ENCODE measurements at places on chromosomes 1 and 21. TPM values are rescaled to one million over a fixed set of nuclear protein-coding genes. Genes with fewer than 3 reads are reported as not detected.

- DNase-seq, result peak; percentile 65
Observed at GRCh38 chr1:172390683-172391551, 29.6 kb upstream of the C1orf105 start.

GRCh38 chr1:164470996-164471395 lies 88.0 kb upstream of the PBX1 start:
- no peak for DNase-seq

DNA sequence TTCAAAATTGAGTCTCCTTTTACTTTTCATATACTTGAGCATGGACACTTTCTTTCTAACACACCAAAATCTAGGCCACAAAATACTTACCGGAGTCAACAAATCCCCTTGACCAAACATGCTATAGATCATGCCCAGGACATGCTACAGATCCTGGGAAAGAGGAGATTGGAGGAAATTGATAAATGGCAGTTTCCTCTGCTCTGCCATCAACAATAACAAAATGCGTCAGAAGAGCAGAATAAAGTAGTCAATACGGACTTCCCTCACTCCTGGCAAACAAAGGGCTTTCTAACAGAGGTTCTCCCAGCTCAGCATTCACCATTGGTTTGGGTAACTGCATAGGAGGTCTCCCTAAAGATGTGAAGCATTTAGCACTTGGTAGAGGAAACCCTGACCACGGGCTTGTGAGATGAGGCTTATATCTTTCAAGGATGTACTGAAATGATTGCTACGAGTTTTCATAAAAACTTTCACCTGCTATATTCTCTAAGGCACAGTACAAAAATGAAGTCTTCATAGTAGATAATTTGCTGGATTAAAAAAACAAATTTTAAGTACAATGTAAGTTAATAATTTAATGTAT lies 283.8 kb upstream of the RUNX1 start:
- DNase-seq, result no peak

DNA sequence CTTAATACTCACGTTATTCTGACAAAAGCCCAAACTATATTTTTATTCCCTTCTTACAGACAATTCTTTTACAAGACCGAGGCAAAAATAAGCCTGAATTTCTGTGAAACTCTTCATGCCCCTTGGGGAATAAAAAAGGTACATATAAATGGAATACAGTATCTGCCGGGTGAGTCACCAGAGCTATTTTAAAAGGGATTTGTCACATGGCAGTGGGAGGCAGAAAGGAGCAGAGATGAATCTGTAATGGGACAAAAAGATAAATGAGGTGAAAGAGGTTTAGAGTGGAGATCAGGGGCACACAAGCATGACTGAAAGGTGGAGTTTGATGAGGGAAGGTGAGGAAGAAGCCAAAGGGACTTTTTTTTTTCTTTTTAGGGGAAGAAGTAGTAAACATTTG lies 8.8 kb downstream of the XCL1 start:
- DNase-seq, result peak; percentile 68

DNA sequence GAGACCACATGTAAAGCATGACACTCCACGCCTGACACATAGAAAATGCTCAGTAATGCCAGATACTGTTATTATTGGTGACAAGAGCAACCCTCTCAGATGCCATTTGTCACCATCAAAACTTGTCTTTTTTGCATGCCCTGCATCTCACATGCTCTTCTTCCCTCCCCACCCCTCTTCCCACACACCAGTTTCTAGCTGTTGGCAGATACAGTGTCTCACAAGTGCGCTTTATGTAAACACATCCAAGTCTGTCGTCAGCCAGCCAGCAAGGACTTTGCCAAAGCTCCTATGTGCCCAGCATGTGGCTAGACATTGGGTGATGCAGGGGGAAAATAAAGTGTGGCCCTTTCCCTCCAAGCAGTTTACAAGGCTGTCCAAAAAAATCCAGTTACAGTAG lies 44.9 kb upstream of the EPHA8 start:
- DNase-seq, result no peak

DNA sequence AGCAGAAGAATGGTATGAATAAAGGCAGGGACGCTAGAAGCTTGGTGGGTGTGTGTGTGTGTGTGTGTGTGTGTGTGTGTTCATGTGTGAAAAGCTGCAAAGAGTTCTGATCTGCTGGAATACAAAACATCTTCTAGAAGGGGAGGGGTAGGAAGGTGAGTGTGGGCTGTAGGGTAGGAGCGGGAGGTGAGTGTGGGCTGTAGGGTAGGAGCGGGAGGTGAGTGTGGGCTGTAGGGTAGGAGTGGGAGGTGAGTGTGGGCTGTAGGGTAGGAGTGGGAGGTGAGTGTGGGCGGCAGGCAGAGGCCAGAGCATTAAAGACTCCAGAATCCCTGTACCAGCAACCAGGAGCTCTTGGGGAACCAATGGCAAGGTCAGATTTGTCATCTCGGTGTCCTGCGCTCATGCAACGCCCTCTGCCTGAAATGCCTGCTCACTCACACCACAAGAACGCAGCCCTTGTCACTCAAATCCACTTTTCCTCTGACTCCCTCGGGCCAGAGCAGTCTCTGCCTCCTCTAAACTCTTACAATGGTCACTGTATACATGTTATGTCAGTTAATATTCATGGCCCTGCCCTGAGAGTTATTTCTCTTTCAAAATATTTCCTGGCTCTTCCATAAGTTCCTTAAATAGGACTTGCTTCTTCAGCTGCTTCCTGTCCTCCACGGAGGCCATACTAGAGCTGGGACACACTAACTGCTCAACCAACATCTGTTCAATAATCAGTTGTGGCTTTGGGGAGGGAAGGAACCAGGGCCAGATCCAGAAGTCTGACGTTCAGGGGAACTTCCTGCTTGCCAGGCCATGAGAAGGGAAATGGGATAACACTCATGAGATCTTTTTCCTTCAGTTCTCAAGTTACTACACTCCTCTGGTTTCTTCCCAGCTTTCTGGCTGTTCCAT lies 53.6 kb upstream of the ZNF644 start:
- DNase-seq, result peak; percentile 54

DNA sequence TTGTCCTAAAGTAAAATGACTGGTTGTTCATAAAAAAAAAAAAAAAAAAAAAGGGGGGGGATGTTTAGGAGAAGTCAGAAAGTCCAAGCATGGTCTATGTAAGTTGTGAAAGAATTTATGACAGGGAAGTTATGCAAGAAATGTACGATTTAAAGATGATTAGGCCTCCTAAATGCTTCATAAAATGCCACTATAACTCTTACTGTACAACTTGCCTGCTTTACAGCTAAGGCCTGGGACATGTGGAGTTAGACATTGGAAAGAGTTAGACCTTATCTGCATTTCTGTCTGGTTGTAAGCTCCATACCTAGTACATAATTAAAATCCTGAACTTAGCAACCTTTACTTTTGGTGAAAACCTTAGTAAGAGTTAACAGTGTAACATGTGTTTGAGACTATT lies 150.0 kb downstream of the TPR start:
- DNase-seq, result no peak

GRCh38 chr1:172537827-172538391 lies 5.0 kb downstream of the SUCO start:
- DNase-seq, result peak; percentile 10

- DNase-seq, result no peak
Observed at GRCh38 chr21:45388611-45389296, 16.2 kb upstream of the COL18A1 start.

GRCh38 chr1:165395901-165396300 lies 39.4 kb upstream of the LMX1A start:
- no peak for DNase-seq

GRCh38 chr21:46253610-46254124 lies 25.1 kb upstream of the LSS start:
- DNase-seq, result no peak

DNA sequence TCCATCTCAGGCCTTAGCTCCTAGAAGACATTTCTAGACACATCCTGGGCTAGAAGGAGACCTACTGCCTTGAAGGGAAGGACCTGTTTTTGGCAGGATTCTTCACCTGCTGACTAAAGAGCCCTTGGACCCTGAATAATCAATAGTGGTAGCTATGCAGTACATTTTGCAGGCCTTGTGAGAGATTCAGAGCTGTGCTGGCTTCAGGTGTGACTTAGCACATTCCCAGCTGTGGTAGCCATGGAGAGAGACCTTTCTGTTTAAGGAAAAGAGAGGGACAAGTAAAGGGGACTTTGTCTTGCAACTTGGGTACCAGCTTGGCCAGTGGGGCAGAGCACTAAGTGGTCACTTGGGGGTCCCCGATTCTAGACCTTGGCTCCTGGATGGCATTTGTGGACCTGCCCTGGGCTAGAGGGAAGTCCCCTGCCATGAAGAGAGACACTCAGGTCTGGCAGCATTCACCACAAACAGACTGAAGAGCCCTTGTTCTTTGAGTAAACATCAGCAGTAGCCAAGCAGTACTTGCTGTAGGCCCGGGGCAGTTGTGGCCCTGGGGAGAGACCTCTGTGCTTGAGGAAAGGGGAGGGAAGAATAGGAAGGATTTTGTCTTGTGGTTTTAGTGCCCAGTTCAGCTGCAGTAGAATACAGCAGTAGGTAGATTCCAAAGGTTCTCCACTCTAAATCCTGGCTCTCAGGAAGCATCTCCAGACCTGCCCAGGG lies 26.2 kb upstream of the CD1A start:
- DNase-seq, result no peak

DNA sequence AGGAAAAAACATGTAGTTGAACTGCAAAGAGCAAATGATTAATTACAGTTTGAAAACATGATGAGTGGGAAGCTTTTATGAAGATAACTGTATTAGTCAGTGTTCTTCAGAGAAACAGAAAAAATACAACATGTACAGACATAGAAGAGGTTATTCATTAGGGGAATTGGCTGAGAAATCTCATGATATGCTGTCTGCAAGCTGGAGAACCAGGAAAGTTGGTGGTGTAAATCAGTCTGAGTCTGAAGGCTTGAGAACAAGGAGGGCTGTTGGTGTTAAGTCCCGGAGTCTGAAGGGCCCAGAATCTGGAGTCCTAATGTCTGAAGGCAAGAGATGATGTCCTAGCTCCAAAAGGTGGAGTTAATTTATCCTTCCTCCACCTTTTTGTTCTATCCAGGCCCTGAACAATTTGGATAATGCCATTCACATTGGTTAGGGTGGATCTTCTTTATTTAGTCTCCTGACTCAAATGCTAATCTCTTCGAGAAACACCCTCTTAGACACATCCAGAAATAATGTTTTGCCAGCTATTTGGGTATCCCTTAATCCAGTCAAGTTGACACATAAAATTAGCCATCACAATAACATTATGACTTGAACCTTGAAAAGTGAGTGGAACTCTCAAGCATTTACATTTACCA lies 672.9 kb upstream of the PTBP2 start:
- DNase-seq, result no peak

DNA sequence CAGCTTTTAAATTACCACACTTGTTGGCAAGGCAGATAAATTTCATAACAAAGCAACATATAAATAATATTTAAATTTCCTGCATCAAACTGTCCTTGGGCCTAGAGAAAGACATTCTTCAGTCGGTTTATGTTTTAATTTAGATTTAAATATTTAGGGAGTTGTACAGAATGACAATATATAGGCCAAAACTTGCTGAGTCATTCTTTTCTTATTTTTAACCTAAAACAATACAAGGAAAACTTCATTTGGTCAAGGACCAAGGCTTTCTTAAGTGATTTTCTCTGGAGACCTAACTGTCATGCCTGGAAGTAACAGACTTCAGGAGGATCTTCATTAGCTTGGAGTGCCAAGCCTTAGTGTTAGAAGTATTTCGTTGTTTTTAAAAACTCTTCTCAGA lies 5.6 kb downstream of the MAP10 start:
- DNase-seq, result no peak

- DNase-seq, result no peak
Observed at GRCh38 chr21:39649526-39649925, 36.8 kb downstream of the B3GALT5 start.

DNA sequence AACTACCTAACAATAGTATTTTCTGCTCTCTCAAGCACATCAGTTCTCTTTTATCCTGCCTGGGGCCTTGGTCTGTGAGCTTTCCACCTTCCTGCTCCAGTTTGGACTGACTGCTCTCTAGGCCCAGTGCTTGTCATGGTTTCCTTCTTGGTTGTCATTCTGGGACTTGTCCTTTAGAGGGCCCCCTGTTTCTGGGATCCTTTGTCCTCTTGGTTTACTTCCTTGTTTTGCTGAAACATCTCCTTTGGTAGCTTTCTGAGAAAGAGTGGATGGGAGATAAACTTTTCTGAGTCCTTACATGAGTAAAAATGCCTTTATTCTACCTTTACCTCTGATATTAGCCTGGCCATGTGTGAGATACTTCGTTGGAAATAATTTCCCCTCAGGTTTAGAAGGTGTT lies 4.7 kb downstream of the SLC1A7 start:
- no peak for DNase-seq

- no peak for DNase-seq
Observed at GRCh38 chr21:43298546-43299440, 128.1 kb downstream of the SIK1 start.

DNA sequence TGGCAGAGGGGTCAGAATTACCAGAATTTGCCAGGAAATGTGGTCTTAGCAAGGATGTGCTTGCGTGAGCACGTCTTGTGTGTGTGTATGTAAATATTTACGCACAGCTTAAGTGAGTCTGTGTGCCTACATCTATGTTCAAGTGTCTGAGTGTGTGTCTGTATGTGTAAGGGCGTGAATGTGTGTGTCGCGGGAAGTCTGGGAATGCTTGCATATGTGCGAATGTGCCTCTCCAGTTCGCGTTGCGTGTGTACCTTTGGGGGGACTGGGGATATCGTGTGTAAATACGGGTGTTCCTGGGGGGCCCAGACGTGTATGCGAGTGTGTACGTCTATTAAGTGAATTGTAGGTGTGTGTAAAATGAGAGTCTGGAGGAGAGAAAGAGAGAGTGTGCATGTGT lies 68.6 kb upstream of the POU3F1 start:
- DNase-seq, result no peak

DNA sequence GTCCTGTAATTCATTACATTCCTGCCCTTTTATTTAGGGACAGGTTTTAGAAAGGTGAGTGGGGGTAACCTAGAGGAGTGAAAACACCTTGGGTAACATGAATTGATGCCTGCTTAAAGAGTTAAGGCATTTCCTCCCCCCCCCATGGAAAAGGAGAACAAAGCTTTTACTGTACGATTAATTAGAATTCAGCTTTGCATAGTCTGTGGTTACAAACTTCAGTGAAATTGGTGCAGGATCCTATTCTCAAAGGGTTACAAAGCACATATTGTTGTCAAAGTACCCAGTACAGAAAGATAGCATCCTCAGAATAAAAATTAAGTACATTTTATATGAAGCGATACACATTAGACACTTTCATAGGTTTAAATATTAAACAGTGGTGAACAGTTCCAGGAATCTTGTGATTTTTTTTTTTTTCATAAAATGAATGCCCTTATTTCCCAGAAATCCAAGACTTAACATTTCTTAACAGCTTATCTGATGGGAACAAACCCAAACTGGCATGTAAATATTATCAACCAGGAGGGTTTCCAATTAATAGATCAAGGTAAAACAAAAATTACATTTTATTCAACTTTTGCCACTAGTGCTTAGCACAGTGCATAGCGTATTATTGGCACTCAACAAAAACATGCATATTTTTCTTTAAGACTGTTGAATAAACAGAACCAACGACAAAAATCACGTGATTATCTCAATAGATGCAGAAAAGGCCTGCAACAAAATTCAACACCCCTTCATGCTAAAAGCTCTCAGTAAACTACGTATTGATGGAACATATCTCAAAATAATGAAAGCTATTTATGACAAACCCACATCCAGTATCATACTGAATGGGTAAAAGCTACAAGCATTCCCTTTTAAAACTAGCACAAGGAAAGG lies 172.7 kb downstream of the PDE4B start:
- peak; percentile 24 for DNase-seq

Gene CXADR
- total RNA-seq, result 16.4 TPM

Gene FCAMR
- total RNA-seq, result not detected

Gene S100A7
- not detected for total RNA-seq

Gene ZBTB8OS
- 62.4 TPM for total RNA-seq

Gene FNDC5
- 0.48 TPM for total RNA-seq

Gene VWA5B1
- not detected for total RNA-seq

Gene LCE2C
- total RNA-seq, result not detected

Gene LRRC38
- total RNA-seq, result not detected

Gene NUP210L
- not detected for total RNA-seq

Data from RPMI7951 (cell line).